Mesenteric fat pad (tissue), 1 donor: ENCODE measurements at places on chromosomes 16 and 17. TPM values are rescaled to one million over a fixed set of nuclear protein-coding genes. Genes with fewer than 3 reads are reported as not detected.

- DNase-seq, result no peak
Measured at GRCh38 chr16:82524976-82525375, 101.8 kb upstream of the CDH13 start.

GRCh38 chr16:72946474-72947194 lies 101.3 kb downstream of the ZFHX3 start:
- DNase-seq, result no peak

GRCh38 chr16:21673469-21673868 lies 9.7 kb downstream of the OTOA start:
- no peak for DNase-seq

GRCh38 chr16:48479955-48480354 lies 94.7 kb upstream of the SIAH1 start:
- DNase-seq, result no peak

DNA sequence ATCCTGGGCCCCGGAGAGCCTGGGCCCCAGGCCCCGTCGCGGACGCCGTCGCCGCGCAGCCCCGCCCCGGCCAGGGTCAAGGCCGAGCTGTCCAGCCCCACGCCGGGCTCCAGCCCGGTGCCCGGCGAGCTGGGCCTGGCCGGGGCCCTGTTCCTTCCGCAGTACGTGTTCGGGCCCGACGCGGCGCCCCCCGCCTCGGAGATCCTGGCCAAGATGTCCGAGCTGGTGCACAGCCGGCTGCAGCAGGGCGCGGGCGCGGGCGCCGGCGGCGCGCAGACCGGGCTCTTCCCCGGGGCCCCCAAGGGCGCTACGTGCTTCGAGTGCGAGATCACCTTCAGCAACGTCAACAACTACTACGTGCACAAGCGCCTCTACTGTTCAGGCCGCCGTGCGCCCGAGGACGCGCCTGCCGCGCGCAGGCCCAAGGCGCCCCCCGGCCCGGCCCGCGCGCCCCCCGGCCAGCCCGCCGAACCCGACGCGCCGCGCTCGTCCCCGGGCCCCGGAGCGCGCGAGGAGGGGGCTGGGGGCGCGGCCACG lies 36.8 kb upstream of the ZC3H18 start:
- no peak for DNase-seq

GRCh38 chr17:43983515-43984411 lies 20.7 kb upstream of the NAGS start:
- no peak for DNase-seq

- DNase-seq, result no peak
Measured at GRCh38 chr16:88576307-88576706, 6.1 kb downstream of the ZC3H18 start.

DNA sequence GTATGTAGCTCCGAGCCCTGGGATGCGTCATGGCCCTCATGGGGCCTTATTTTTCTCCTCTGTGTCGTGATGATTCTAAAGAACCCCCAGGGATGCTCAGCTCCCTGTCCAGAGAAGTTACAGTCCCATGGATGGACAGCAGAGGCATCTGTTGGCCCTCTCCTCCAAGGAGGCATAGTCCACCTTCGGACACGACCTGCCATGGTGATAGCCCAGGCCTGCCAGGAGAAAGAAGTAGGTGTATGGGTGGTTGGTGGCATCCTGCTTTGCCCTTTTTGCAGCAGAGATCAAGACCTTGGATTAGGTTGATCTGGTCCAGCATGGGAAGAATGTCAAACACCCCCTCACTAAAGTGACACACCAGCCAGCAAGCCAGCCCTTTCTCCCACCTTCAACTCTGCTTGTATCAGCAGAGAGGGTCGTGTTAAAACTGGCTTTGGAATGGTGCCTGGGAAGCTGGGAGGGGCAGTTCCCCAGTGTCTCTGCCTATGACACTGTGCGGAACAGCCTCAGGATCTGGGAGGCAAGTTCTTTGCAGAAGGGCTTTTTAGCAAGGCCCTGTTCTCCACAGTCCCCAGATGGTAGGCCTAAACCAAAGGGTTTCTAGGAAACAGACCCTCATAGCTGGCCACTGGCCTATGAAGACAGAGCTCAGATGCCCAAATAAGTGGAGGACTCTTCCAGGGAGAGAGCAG lies 259.9 kb upstream of the RPL38 start:
- no peak for DNase-seq

MGAT5B gene
- total RNA-seq, result 1.1 TPM

DNA sequence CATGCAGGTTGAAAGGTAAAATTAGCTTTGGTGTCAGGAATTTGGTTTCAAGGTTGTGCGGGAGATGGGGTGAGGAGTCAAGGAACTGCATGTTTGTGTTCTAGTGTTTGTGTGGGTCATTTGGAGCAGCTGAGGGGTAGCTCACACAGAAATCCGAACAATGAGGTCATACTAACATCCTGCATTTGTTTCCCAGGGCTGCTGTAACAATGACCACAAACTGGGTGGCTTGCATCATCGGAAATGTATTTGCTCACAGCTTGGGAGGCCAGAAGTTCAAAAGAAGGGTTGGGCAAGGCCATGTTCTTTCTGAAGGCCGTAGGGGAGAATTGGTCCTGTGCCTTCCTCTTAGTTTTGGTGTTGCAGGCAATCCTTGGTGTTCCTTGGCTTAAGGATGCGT lies 287.4 kb downstream of the HAPSTR1 start:
- DNase-seq, result no peak
